ENCODE measurements at places on chromosomes 5 and 9.

- DNase-seq = no peak
Observed at GRCh38 chr5:7827610-7828009, 23.3 kb downstream of the CFAP90 start.

DNA sequence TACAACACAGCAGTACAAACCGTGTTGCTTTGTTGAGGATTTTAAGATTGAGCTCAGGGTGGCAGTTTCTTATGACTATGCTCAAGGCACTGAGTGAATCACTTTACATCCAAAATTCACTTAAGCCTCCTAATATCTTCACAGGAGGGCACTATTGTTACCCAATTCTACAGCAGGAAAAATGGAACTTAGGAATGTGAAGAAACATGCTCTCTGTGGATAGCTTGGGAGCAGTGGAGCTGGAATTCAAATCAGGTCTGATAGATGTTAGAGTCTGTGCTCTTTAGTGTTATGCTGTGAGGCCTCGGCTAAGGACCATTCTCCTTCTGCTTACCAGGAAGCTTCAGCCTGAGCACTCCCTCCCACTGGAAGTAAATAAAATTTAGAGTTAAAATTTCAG, 18.7 kb upstream of the HMHB1 start:
- DNase-seq = no peak

DNA sequence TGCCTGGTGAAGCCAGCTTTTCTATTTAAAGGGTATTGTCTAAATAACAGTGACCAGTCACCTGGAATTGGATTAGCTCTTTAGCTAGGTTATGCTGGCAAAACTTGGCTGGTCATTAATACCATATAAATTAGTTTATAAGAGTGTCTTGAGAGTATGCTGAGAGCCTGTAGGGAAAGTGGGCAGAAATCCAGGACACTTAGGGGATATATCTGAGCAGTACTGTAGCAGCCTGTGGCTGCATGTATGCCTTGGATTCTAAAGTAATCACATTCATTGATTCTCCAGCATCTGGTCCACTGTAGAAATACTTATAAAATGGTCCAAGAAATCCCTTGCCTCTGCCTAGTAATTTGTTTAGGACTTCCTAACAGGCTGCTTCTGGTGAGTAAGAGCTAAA, 288.9 kb upstream of the DMAC1 start:
- no peak for DNase-seq

- no peak for DNase-seq
Observed at GRCh38 chr5:68289498-68289897, 73.9 kb downstream of the PIK3R1 start.

DNA sequence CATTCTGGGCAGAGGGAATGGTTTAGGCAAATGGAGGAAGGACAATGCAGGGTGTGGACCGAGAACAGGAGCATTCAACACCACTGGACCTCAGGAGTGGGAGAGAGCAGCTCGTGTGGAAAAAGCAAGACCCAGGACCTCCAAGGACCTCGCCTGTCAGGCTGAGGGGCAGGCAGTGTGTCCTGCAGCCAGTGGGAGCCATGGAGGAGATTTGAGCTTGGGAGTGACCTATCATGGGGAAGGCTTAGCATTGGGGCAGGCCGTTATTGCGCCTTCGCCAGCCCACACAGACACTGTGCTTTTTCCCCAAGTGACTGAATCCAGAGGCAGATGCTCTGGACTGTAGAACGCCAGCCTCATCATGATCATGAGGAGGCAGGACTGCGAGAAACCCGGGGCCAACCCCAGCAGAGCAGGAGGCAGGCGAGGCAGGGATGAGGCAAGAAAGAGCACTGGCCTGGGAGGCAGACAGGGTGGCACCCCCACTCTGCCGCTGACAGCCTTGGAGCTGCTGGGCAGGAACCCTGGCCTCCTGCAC, 3.3 kb downstream of the CDHR2 start:
- no peak for DNase-seq

DNA sequence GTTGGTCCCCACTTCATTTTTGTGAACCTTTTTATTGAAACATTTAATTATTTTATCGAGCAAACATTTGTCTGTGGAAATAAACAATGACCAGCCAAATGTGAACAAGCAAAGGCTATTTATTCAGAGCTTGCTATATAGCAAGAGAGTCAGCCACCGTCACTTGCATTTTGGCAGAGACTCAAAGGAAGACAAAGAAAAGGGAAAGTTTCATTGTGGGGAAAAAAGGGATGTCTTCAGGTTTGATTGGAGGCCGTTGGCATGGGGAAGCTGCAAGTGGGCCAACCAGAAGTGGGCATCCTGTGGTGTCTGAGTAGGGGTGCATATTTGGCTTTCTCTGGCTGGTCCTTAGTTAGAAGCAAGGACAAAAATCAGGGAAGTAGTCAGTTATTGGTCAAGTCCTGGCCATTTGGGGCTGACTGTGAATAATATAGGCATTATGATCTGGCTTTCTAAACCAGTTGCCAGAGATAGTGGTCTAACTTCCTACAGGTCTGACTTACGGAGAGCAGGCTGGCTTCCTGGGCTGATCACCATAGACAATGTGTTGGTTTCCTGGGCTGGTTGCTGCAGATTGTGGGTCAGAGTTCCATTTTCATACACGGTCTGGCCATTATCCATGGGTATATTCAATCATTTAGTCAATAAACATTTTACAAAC, 16.6 kb downstream of the ENC1 start:
- DNase-seq = no peak

- no peak for DNase-seq
Observed at GRCh38 chr5:138024117-138024516, 8.8 kb downstream of the FAM13B start.

GRCh38 chr9:81317223-81317622, 372.1 kb downstream of the TLE1 start:
- no peak for DNase-seq

DNA sequence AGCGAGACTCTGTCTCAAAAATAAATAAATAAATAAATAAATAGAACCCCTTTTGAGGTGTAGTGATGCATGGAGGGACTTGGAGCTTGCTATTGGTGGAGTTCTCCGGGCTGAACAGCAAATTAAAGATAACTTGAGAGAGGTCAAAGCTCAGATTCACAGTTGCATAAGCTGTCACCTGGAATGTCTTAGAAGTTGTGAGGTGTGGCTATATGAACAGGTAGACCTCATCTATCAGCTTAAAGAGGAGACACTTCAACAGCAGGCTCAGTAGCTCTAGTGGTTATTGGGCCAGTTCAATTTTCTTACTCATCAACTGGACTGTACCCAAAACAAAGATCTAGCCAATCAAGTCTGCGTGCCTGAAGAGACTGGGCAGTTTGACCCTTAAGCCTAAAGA, 11.7 kb upstream of the STING1 start:
- no peak for DNase-seq

GRCh38 chr5:40733879-40734563, 21.7 kb downstream of the TTC33 start:
- no peak for DNase-seq

GRCh38 chr9:10146517-10147331, 466.1 kb downstream of the PTPRD start:
- no peak for DNase-seq

DNA sequence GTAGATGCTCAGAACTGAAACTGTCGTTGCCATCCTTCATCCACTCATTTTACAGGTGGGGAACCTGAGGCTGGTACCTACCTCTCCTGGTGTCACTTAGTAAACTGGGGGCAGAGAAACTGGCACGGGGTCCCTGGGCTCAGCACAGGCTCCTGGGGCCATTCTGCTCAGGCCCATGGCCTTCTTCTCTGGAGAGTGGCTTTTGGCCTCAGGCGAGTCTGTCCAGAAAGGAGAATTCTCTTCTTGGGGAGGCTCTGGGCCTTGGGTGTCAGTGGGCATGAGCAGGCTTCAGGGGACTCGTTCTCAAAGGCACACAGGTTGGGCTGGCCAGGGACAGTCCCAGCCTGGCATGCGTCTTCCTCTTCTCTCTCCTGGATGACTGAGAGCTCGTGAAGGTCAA, 24.6 kb downstream of the COL5A1 start:
- no peak for DNase-seq

All from stimulated activated CD8-positive, alpha-beta memory T cell treated with anti-CD3 and anti-CD28 coated beads, Interleukin-2, amount 100 ng/mL, for 48 hours (primary cell).